ENCODE measurements at places on chromosomes 3 and 15. TPM values are rescaled to one million over a fixed set of nuclear protein-coding genes. Genes with fewer than 3 reads are reported as not detected.

The PLXND1 gene
- 6.7 TPM for total RNA-seq

The PRKAR2A gene
- total RNA-seq, result 45.1 TPM

The TGM5 gene
- total RNA-seq, result 0.27 TPM

GRCh38 chr3:68866157-68866556, 66.2 kb downstream of the TAFA4 start:
- DNase-seq, result no peak

GRCh38 chr3:14512942-14513327, 27.2 kb downstream of the GRIP2 start:
- DNase-seq, result no peak

GRCh38 chr15:29568840-29569532, 253.3 kb downstream of the TJP1 start:
- no peak for DNase-seq

- DNase-seq, result no peak
Observed at GRCh38 chr3:124174476-124174875, 182.6 kb upstream of the ROPN1 start.

DNA sequence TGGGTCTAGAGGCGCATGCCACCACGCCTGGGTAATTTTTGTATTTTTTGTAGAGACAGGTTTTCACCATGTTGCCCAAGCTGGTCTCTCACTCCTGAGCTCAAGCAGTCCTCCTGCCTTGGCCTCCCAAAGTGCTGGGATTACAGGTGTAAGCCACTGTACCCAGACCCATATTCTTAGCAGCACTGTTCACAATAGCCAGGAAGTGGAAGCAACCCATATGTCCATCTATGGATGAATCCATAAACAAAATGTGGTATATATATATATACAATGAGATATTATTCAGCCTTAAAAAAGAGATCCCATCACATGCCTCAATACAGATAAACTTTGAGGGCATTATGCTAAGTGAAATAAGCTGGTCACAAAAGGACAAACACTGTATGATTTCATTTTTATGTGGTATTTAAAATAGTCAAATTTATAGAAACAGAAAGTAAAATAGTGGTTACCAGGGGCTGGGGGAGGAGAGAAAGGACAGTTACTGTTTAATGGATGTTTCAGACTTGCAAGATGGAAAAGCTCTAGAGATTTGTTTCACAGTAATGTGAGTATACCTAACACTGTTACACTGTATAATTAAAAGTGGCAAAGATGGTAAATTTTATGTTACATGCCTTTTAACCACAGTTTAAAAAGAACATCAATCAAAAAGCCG, 35.7 kb upstream of the GRAMD1C start:
- DNase-seq, result no peak

- DNase-seq, result no peak
Observed at GRCh38 chr3:148901987-148902791, 37.1 kb downstream of the CPA3 start.

- peak; percentile 23 for DNase-seq
Observed at GRCh38 chr15:92097474-92098178, 244.1 kb downstream of the SLCO3A1 start.

Measured in naive thymus-derived CD4-positive, alpha-beta T cell (primary cell).